Esophagus squamous epithelium (tissue), 5 donors: ENCODE measurements at places on chromosomes 1 and 21. TPM values are rescaled to one million over a fixed set of nuclear protein-coding genes. Genes with fewer than 3 reads are reported as not detected.
A peak's percentile ranks its signal among the peaks of the same experiment; 100 is the strongest.

ABCA4 gene
- total RNA-seq: 0.18 TPM

CRYBG2 gene
- 106 TPM for total RNA-seq

FAM20B gene
- 16.3 TPM for total RNA-seq

FMN2 gene
- total RNA-seq: not detected

CCDC27 gene
- not detected for total RNA-seq

UCK2 gene
- 63.1 TPM for total RNA-seq

DNA sequence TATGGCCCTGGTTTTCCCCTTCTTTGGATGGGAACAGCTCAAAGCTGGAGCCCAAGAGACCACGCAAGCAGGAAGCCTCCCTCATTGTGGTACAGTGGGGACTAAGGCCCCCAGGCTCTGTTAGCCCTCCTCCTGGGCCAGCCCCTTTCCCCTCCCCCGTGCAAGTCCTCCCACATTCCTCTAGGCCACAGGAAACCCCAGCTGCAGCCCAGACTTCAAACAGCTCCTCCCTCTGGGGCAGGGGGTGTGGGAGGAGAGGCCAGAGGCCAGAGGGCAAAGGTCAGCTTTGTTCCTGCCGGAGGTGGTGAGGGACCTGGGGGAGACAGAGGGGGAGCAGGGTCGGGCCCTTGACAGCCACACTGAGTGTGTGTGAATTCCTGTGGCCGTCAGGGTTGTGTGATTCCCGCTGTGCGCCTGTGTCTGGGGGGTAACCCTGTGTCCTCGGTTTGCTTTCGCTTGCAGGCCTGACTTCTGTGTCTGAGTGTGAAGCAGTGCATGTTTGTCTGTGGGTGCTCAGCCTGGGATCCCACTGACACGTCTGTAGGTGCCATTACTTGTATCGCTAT is 3.4 kb upstream of the AHDC1 start:
- H3K27ac ChIP-seq: peak overlapping the region; percentile 99
- no peak for DNase-seq
- no peaks in the 10 kb centered on the region for H3K27me3 ChIP-seq
- H3K36me3 ChIP-seq: no peaks in the 10 kb centered on the region
- no peak overlapping the region for H3K4me3 ChIP-seq
- peaks cover 20% of the 10 kb centered on the region for H3K4me1 ChIP-seq

DNA sequence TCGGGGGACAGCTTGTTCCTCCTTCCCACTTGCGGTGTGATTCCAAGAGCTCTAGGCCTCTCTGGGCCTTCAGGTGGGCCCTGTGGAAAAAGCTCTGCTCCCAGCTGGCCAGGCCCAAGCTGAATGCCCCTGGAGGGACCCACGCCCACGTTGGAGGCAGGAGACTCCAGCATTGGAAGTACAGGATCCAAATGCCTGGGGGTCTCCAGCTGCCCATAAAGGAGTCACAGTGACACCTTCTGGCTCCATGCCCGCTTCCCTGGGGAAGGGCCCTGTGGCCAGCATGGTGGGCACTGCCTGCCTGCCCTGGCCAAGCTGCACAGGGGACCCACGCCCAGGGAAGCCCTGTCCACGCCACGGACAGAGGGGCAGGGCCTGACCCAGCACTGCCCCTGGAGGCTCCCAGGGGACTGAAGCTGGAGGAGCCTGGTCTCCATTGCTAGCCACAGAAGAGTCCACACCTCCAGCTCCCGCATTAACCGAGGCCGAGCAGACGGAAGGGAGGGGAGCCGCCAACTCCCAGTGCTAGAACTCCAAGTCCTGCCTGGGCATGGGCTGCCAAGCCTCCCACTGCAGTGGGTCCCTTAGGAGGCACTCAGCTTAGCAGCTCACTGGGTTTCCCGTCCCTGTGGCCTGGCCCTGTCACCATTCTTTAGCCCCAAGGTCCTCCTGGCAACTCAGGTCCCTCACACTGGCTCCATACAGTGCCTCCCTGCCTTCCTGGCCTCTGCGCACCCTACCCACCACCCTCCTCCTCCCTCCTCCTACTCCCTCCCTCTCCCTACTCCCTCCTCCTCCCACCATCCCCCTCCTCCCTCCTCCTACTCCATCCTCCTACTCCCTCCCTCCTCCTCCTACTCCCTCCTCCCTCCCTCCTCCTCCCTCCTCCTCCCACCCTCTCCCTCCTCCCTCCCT is 41.9 kb downstream of the WNT9A start:
- no peaks in the 10 kb centered on the region for H3K27me3 ChIP-seq
- peaks cover 10% of the 10 kb centered on the region for H3K4me1 ChIP-seq
- no peaks in the 10 kb centered on the region for H3K36me3 ChIP-seq
- no peak overlapping the region for H3K27ac ChIP-seq

DNA sequence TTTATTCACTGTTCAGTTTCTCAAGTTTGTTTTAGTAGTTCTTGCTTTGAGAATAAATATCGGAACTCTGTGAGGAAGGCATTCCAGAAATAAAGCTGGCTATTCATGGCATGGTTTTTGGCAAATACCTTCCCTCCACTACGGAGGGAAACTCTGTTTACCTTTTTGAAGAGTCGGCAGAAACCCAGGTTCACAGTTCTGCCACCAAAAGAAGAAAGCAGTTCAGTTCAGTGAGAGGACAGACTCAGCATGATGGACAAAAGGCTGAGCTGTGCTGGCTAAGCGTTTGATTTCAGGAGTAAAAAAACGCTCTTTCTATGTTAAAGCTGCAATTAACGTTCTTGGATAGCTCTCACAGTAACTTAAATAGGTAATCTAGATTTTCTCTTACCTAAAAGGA is 42.4 kb downstream of the CNN3 start:
- H3K4me1 ChIP-seq: peaks cover 19% of the 10 kb centered on the region
- DNase-seq: no peak
- peak overlapping the region; percentile 52 for H3K27ac ChIP-seq
- no peaks in the 10 kb centered on the region for H3K36me3 ChIP-seq
- H3K4me3 ChIP-seq: no peak overlapping the region
- no peaks in the 10 kb centered on the region for H3K27me3 ChIP-seq

DNA sequence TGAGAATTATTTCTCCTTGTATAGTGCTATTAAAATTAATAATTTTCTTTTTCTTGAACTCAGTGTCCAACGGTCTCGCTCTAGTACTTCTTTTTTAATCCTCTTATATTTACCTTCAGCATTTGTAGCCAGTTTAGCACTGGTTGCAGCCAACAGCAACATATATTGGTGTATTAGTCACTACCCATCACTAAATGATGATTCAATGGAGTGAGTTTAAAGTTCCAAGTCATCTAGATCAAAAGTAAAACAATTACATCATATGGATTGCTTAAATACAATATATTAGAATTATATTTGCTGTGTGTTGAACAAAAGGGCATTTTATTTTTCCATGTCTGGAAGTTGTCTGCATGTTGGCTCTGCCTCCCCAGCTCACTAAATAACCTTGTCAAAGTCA is 591.8 kb downstream of the ADGRL2 start:
- no peaks in the 10 kb centered on the region for H3K4me1 ChIP-seq
- no peak for DNase-seq

DNA sequence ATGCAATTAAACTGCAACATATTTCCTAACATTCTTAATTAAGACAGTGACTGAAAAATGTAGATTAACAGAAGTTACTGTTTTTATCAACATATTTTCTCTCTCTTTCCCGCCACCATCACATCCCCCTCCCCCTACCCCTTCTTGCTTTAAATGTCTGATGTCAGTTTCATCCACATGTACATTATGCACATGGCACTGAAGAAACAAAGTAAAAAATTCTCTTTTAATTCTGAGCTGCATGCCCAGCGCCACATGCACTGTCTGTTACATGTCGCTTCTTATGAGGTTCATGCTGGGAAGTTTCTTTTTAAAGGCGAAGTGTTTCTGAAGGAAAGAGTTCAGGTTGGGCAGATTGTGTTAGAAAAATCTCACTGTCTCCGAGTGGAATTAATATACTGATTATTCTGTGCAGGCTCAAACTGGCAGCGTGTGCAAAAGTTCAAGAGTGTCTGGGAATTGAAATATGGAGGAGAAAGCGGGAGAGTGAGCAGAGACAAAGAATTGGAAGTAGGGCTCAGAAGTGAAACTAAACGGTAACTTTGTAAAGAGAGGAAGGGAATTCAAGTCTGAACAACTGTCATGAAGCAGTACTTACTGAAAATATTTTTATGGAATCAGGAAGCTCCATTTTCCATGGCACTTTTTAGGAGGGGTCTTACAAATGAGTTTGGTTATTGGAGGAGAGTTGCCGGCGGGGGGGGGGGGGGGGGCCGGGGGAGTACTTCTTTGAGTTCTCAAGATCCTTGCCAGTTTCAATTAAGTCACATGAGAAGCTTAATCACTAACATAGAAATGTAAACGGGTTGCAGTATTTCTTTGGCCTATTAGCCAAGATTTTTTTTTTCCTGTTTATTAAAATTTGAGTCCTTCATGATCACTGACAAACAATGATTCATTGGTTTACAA is 217.6 kb downstream of the SDCCAG8 start:
- no peaks in the 10 kb centered on the region for H3K36me3 ChIP-seq
- peak overlapping the region; percentile 11 for H3K27ac ChIP-seq
- peaks cover 13% of the 10 kb centered on the region for H3K4me1 ChIP-seq
- DNase-seq: no peak
- H3K27me3 ChIP-seq: no peaks in the 10 kb centered on the region

- no peaks in the 10 kb centered on the region for H3K36me3 ChIP-seq
- DNase-seq: no peak
- H3K27me3 ChIP-seq: no peaks in the 10 kb centered on the region
- H3K4me3 ChIP-seq: no peak overlapping the region
These were observed 124.0 kb upstream of the C8B start for GRCh38 chr1:57089855-57090254.

DNA sequence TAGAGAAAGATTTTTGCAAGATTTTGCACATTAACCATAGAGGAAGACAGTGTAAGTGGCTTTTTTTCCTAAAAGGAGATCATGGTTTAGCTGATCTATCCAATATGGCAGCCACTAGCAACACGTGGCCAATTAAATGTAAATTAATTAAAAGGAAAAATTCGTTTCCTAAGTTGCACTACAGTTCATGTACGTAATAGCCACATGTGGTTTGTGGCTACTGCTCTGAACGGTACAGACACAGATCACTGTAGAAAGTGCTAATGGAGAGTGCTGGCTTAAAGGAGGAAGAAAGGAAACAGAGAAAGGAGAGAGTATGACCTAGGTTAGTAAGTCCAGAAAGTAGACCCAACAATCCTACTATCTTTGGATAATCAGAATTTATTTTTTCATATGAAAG is 170.8 kb downstream of the SIPA1L2 start:
- H3K4me1 ChIP-seq: no peaks in the 10 kb centered on the region
- H3K27me3 ChIP-seq: no peaks in the 10 kb centered on the region
- no peak overlapping the region for H3K4me3 ChIP-seq
- no peak for DNase-seq
- no peak overlapping the region for H3K27ac ChIP-seq
- peaks cover 9% of the 10 kb centered on the region for H3K36me3 ChIP-seq
